Stimulated activated CD4-positive, alpha-beta T cell treated with anti-CD3 and anti-CD28 coated beads, Interleukin-15, amount 100 ng/mL, for 1 hour (primary cell): ENCODE measurements at places on chromosomes 11 and 22.

GRCh38 chr22:40310081-40310767 lies 36.1 kb upstream of the ADSL start:
- no peak for DNase-seq

DNA sequence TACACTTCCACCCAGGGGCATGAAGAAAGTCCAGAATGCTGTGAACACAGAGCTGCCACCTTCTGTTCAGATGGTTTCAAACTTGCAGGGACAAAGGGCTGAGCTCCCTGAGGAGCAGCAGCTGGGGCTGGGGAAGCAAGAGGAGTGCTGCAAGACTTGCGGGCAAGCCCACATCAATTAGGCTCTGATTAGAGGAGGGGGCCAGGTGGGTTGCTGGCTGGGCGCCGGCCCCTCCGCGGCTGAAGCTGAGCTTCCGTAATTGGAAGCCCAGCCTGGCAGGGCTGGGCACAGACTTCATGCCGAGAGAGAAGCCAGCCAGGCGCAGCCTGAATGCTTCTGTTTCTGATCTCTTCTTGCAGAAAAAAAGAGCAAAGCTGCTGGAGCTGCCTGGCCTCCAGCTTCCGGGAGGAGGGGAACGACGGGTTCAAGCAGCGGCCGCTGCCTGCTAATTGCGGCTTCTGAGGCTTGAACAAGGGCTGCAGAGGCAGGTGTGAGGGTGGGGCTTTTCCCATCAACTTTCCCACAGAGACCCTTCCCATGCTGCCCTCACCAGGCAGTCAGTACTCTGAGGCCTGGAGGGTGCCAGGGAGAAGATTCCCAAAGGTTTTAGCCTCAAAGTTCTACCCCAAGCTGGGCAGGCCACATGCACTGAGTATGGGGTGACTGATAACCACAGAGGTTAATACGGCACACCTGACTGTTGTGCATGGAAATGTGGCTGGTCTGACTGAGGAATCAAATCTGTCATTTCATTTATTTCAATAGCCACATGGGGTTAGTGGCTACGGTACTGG lies 91.1 kb upstream of the LMO1 start:
- no peak for DNase-seq

DNA sequence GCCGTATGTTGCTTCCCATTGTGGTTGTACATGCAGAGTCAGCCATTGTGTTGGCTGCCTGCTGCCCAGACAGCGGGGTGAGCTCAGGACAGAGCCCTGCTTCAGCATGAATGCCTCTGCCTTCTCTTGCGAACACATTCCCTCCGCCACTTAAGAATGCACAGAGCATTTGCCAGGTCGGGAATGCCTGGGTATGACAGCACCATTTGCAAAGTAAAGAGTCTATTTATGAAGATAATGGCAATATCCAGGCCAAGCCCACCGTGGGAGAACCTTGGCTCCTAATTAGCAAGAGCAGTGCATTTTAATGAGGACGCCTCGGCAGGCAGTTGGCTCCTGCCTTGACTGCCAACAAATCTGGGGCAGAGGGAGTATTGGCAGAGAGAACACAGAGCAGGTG lies 62.5 kb upstream of the SORL1 start:
- DNase-seq, result no peak

DNA sequence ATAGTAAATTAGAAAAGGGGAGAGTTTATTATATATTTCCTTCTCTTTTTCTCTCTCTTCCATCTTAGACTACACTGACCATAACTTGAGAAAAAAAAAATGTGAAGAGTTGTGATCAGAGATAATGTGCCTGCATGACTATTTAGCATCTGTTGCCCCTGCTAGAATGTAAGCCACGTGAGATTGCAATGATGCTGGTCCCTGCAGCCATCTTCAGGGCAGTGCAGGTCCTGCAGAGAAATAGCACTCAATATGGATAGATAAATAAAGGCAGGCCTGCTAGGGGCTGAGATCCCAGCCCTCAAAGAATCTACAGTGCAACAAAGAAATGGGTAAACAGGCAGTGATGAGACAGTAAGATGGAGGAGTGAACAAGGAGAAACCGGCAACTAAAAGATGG lies 7.8 kb upstream of the DKK3 start:
- DNase-seq, result no peak

DNA sequence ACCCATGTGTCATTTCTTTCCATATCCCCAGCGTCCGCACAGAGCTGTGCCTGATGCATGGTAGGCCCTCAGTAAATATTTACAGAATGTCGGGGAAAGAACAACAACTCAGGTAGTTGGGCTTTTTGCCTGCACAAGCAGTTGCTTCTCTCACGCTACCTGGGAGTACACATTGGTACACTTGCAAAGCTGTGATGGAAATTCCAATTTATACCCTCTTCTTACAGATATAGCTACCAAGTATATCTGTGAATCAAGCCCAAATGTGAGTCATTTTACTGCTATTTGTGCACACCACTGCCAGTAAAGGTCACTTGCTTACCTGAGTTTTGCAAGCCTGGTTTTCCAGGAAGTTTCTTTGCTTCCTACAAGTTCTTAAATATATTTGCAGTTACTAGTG lies 333.0 kb upstream of the NARS2 start:
- no peak for DNase-seq

DNA sequence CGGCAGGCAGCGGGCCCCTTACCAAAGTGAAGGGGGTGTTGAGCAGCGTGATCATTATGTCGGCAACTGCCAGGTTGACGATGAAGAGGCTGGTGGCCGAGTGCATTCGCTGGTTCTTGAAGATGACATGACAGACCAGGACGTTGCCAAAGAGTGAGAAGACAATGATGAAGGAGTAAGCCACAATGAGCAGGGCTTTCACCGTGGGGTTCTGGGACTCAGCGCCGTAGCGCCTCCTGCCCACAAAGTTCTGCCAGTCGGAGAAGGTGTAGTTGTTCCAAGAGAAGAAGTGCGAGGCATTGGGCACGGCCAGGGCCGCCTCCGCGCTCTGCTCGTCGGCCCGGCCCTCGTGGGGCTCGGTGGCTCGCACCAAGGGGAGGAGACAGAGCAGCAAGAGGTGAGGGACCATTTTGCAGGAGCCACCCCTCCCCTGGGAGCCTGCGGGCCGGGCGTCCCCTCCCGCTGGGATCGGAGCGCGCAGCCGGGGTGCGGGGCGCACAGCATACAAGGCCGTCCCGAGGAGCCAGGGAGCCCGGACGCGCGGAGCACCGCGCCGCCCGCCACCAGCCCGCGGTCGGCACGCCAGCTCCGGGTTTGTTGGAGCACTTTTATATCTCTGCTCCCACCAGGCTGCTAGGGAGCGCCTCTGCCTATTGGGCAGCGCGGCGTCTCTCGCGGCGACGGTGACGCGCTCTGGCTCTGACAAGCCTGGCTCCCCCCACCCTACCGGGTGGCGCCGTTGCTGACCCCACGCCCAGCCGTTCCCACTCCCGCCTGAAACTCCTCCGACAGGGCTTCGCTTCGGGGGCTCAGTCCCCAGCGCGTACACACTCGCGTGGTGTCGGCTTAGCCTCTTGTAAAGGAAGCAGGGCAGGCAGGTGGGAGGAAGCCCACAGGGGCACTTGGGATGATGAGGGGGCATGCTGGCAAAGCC lies at the start of gene GPR83:
TSS of gene GPR83 (minus strand) at position 581 of the 934 bp plus-strand sequence. CDS start at position 409, 172 bp downstream.
- no peak for DNase-seq

DNA sequence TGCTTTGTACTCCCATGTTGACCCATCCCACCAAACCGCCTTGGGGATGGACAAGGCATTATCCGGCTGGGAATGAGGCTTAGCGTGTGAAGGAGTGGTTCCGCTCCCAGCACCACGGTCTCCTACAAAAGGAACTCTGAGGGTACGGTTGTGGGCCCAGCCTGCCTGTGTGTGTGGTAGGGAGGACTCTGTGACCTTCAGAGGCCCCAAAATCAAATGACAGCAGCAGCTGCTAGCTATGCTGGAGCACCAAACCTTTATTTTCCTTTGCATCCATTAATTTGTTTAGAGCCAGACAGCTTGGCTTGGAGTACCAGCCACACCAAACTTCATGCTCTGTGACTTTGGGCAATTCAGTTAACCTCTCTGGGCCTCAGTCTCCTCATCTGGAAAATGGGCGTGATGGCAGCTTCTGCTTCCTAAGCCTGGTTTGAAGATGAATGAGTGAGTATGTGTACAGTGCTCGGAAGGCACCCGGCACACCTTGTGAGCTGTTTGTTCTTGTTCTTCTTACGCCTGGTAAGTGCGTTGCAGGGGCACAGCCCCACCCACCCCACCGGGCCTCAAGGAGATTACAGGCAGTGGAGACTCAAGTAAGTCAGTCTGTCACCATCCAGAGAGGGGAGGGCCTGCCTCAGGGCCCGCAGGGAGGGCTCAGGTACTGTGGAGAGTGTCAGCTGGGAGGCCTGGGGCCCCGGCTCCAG lies 25.3 kb downstream of the MB start:
- DNase-seq, result no peak

DNA sequence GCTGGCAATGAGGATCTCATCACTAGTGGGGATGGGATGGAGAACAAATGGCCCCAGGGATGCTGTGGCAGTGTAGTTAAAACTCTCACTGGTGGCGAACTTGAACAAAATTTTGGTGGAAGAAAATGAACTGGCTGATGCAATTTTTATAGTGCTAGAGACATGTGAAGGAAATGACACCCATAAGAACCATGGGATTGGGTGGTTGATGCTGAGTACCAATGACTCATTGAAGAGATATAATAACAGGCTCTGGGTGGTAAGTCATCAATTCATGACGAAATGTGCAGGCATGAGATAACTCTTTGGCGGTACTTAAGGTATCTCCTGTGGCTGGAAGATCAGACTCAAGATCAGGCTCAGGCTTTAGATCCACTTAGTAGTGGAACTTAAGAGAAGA lies 172.9 kb upstream of the DDI1 start:
- DNase-seq, result no peak

DNA sequence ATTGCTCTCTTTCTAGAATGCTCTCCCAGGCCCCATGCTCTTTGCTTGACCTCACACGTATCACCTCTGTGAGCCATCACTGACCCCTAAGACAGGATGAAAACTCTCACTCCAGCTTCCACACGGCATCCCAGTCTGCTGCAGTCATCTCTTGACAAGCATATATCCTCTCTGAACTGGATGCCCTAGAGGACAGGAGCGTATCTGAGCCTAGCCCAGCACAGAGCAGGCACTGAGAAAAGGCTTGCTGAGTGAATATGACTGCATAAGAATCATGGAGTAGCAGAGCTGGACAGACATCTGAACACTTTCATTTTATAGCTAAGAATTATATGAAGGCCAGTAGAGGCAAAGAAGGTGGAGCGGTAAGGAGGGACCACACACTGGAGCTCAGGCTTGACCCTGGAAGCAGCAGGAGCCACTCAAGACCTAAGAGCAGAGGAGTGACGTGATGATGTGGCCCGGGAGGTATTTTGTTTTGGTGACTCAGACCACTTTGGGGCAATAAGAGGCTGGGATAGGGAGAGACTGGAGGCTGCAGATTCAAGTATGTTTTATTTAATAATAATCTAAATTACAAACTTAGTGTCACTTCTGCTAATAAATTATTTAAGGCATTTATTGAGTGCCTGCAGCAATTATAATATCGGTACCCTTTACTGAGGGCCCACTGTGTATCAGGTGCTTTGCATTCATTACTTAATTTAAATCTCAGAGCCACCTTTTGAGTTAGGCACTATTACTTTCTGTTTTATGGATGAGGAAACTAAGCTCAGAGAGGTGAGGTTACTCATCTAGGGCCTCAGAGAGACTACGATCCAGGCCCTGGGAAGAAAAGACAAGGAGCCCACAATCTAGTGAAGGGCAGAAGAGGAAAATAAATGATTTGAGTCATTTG lies 42.6 kb downstream of the MAP6 start:
- no peak for DNase-seq

GRCh38 chr22:20721409-20722218 lies 52.3 kb upstream of the SERPIND1 start:
- no peak for DNase-seq

DNA sequence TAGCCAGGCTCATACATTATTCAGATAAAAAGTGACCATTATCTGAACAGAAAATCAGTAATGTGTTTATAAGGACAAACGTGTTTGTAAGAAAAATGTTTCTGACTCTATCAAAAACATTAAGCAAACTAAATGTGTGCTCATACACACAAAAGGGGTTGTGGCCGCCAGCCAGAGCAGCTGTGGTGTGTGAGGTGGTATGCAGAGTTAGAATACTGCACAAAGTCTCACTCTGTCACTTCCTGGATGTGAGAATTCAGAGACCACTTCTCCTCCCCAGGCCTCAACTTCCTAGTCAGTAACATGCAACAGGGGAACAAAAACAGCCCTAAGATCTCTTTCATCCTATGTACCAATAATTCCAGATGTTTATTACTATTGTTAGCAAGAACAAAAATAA lies 9.4 kb downstream of the OR5B21 start:
- no peak for DNase-seq

DNA sequence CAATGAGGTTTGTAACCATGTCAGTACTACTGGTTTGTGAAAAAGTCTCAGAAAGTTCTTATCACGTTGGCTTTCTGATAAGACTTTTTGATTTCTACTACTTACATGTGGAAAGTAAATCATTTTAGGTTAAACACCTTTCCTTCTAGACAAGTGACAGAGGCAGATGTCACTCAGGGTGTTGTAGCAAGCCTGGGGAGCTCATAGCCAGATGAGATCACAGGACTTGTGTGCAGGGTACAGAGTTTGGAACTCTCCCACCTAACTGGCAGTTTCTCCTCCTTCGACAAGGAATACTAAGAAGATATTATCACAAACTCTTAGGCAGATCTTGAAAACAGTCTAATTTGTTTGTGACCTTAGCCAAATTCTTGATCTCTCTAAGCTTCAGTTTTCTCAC lies 49.4 kb upstream of the PICALM start:
- DNase-seq, result no peak

DNA sequence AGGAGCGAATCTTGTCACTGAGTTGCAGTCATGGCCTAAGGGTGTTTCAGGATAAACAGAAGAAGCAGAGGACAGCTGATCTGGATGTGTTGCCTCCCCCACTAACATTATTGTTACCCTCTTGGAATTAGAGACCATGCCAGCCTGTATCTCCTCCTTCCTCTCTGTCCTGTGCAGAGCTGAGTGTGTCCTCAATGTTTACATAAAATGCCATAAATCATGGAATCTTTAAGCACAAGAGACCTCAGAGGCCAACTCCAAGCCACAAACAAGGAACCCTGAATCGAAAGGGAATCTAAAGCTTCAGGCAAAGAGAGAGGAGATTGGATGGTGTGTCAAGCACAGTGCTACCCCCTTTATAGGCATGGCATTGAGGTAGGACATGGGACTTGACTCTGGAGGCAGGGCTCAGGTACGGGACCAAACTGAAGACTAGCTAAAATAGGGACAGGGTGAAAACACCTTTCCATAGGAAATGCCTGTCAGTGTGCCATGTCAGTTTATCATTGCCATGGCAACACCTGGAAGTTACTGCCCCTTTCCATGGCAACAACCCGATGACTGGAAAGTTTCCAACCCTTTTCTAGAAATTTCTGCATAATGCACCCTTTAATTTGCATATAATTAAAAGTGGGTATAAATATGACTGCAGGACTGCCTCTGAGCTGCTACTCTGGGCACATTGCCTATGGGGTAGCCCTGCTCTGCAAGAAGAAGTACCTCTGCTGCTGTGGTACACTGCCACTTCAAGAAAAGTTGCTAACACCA lies 489.7 kb downstream of the MIAT start:
- DNase-seq, result no peak

DNA sequence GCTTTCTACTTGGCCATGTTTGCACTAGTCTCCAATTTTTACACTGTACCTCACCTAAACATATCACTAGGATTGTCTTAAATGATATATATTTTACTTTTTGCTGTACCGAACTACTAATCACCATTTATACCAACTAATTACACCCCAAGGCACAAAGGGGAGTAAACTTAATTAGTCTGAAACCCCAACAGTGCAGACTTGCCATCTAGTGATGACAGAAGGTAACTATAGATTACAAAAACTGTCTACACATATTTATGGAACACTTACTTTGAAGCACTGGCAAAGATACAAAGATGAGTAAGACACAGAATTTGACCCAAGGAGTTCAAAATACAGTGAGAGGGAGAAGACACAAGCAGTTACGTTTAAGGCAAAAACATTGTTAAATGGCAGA lies 139.7 kb downstream of the CNTN5 start:
- no peak for DNase-seq
